Ascending aorta (tissue), 2 donors: ENCODE measurements at places on chromosomes 7 and 10.

GRCh38 chr10:128898133-128898915 is 568.7 kb upstream of the MGMT start:
- DNase-seq = no peak
- no peak overlapping the region for H3K4me3 ChIP-seq
- no peaks in the 10 kb centered on the region for H3K36me3 ChIP-seq
- H3K27ac ChIP-seq = no peak overlapping the region

DNA sequence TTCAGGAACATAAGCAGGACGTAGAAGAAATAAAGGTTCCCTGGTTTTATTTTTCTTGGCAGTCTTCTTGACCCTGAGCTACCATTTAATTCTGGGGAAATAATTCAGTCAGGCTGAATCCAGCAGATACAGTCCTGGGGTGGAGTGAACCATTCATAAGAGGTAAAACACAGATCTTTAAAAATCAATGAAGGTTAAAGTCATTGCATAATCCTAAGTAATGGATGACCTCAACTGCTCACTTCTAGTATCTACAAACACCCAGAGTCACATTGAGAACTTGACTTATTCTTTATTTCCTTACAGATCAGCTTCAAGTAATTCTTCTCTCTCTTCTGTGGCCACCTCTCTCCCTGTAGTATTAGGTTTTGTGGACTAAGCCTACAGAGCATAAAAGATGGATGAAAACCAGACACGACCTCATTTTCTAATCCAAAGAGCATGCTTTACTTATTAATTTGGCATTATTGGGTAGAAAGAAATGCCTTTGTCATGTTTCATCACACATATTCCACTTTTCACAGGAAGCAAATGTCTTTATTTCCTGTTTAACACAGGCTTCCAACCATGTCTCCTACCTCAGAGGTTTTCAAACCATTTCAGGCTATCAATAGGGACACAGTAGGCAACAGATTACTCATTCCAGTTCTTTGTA is 182.3 kb upstream of the IMMP2L start:
- no peak for DNase-seq
- no peak overlapping the region for H3K4me3 ChIP-seq
- peaks cover 4% of the 10 kb centered on the region for H3K36me3 ChIP-seq
- H3K27ac ChIP-seq = no peak overlapping the region
- no peaks in the 10 kb centered on the region for H3K27me3 ChIP-seq

DNA sequence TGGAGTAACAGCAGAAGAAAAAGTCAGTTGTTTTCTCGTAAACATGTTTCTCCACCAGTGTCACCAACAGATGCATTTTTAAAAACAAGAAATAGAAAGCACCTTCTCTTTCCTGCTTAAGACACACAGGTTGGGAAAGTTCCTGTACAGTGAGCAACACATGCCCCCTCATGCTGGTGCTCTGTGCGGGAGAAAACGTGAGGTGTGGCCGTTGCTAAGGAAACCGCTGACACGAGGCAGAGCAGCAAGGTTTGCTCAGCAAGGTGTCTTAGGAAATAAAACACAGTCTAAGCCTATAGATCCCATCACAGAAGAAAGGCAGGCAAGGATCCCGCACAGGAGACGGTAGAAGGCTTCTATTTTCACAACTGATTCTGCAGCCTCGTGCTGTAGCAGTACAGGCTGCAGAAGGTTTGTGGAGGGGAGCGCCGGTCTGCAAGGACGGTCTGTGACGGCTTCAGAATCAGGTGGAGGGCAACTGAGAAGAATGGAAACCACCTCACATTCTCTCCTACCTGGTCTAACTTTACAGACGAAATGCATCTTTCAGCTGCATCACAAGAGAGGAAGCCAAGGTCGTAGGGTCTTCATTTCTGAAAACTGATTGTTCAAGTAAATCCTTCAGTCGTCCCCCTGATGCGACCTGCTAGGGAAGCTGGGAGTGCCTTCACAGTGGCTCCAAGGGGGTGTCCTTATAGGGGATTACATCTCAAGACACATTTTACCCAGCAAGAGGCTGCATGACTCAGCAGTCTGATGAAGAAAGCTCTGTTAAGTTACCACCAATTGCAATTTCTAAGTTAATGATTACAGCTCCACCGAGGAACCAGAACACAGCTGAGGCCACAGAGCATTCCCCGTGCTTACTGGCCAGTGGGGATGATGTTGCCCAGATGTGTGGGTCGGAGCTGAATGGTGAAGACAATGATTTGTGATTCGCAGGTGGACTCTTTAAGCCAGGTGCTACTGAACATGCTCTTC is 150.7 kb upstream of the KLF14 start:
- peaks cover 6% of the 10 kb centered on the region for H3K4me1 ChIP-seq
- peak; percentile 50 for DNase-seq
- H3K4me3 ChIP-seq = no peak overlapping the region
- H3K36me3 ChIP-seq = peaks cover 24% of the 10 kb centered on the region
- no peaks in the 10 kb centered on the region for H3K27me3 ChIP-seq

- no peaks in the 10 kb centered on the region for H3K36me3 ChIP-seq
- DNase-seq = no peak
- no peaks in the 10 kb centered on the region for H3K27me3 ChIP-seq
- H3K4me1 ChIP-seq = no peaks in the 10 kb centered on the region
These were observed 57.5 kb upstream of the CHCHD3 start for GRCh38 chr7:133139350-133139749.

DNA sequence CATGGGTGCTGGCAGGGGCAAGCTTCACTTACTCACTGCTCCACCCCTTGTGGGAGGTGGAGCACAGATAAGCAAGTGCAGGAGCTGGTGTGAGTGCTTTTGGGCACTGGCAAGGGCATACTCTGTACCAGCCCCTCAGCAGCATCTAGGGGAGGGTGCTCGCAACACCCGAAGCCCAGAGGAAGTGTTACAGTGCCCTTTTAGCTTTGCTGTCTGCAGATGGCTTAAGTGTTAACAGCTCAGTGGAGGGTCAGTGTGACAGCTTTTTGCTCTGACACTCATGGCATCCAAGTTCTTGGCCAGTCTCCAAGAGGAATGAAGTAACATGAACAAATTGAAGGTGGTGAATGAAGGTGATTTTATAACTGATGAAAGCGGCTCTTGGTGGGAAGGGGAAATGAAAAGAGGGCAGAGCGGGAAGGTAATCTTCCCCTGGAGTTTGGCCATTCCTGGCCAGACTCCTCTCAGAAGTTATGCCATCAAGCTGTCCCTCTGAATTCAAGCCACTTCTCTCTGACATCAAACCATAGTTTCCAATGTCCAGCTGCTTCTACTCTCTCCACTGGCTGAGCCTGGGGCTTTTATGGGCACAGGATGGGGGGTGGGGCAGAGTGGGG is 862.5 kb downstream of the KCNMA1 start:
- no peak overlapping the region for H3K4me3 ChIP-seq
- H3K36me3 ChIP-seq = no peaks in the 10 kb centered on the region
- no peak for DNase-seq
- no peaks in the 10 kb centered on the region for H3K27me3 ChIP-seq
